Small intestine (tissue), 16 donors: ENCODE measurements at places on chromosomes 1 and 21. TPM values are rescaled to one million over a fixed set of nuclear protein-coding genes. Genes with fewer than 3 reads are reported as not detected.

The BARHL2 gene
- polyA plus RNA-seq = not detected

DNA sequence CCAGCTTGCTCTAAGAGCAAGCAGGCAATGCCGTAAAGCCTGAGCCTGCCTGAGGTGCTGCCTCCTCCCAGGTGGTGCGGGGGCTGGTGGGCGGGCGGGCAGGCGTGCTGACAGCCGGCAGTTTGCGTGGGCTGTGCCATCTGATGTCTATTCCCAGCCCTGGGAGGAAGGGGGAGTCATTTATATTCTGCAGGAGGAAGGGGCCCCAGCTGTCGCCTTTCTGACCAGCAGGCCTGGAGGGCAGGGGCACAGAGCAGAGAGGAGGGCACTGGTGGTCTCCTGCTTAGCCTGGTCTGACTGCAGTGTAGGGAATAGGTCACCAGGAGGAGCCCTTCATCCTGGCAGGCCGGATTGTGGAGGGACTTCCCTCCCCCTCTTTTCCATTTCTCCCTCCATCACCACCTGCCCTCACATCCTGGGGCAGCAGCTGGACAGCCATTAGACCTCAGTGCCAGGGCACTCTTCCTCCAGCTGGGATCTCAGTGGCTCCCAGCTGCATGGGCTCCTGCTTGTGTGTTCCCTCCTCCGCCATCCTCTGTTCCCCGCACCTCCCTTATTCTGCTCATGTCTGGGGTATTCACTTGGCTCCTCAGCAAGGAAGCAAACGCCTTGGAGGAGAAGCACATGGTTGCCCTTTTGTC is 4.4 kb downstream of the CYB561D1 start:
- peaks cover 26% of the 10 kb centered on the region for H3K4me1 ChIP-seq

The NT5C1A gene
- polyA plus RNA-seq = 0.16 TPM

DNA sequence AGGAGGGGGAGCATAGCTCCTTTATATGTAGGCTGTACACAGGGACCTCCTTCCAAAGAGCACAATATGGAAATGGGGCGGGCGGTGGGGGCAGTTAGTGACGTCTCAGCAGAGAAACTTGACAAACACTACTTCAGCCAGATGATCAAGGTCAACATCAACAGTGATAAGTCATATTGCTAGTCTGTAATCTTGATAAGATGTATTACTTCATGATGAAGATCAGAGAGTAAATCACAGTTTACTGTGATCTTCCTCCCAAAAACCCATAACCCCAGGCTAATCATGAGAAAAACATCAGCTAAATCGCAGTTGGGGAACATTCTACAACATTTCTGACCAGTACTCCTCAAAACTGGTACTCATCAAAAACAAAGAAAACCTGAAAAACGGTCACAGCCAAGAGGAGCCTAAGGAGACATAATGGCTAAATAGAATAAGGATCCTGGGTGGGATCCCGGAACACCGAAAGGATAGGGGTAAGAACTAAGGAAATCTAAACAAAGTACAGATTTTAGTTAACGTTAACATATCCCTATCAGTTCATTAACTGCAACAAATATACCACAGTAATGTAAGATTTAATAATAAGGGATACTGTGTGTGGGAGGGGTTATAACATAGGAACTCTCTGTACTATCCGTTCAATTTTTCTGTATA is 20.2 kb downstream of the LPAR3 start:
- H3K27me3 ChIP-seq = no peaks in the 10 kb centered on the region
- H3K4me3 ChIP-seq = no peak overlapping the region
- H3K27ac ChIP-seq = no peak overlapping the region
- H3K4me1 ChIP-seq = no peaks in the 10 kb centered on the region

The PDC gene
- not detected for polyA plus RNA-seq

The PPCS gene
- 85.0 TPM for polyA plus RNA-seq

DNA sequence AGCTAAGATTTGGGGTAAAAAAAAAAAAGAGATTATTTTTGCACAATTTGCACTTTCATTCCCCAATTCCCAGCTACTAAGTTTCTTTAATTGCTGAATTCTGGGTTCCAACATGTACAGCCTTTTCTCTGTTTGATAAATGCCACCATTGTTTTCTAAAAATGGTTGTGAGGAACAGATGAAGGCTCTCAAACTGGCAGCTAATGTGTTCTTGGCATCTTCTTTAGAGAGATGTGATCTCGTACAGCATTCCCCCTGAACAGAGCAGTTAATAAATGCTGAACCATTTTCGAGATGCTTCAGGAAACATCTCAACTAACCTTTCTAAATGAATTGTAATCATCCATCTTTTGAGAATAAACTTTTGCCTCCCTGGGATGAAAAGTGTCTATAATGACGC is 107.9 kb upstream of the DYNLT5 start:
- no peaks in the 10 kb centered on the region for H3K36me3 ChIP-seq
- no peak for DNase-seq
- no peak overlapping the region for H3K4me3 ChIP-seq
- no peaks in the 10 kb centered on the region for H3K4me1 ChIP-seq
- H3K27ac ChIP-seq = no peak overlapping the region

DNA sequence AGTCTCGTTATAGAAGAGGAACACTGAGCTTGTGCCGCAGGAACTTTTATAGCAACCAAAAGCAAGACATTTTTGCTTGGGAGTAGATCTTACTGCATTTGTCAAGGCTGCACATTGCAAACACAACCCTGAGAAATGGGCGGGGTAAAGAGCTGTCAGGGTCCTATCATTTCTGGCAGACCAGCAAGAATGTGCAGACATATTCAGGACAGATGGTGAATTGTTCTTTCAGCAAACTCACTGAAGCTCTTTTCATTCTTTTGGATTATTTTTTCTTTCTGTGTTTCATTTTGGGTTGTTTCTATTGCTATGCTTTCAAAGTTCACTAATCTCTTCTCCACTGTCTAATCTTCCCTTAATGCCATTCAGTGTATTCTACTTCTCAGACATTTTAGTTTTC is 5.1 kb upstream of the ACTN2 start:
- no peak overlapping the region for H3K27ac ChIP-seq
- H3K27me3 ChIP-seq = peaks cover 2% of the 10 kb centered on the region
- no peaks in the 10 kb centered on the region for H3K36me3 ChIP-seq
- H3K4me1 ChIP-seq = no peaks in the 10 kb centered on the region
- no peak overlapping the region for H3K4me3 ChIP-seq

- no peak overlapping the region for H3K27ac ChIP-seq
- no peaks in the 10 kb centered on the region for H3K4me1 ChIP-seq
- no peaks in the 10 kb centered on the region for H3K36me3 ChIP-seq
- H3K4me3 ChIP-seq = no peak overlapping the region
- H3K27me3 ChIP-seq = no peaks in the 10 kb centered on the region
Measured at GRCh38 chr1:104746994-104747393, 997.3 kb downstream of the AMY1C start.

GRCh38 chr1:15110867-15111230 is 42.7 kb upstream of the TMEM51 start:
- no peaks in the 10 kb centered on the region for H3K27me3 ChIP-seq
- H3K27ac ChIP-seq = no peak overlapping the region
- H3K36me3 ChIP-seq = peaks cover 9% of the 10 kb centered on the region
- DNase-seq = no peak

GRCh38 chr1:24905355-24905978 is 24.6 kb downstream of the RUNX3 start:
- no peak for DNase-seq
- H3K27me3 ChIP-seq = no peaks in the 10 kb centered on the region
- H3K36me3 ChIP-seq = no peaks in the 10 kb centered on the region
- no peak overlapping the region for H3K4me3 ChIP-seq
- H3K4me1 ChIP-seq = no peaks in the 10 kb centered on the region

- no peak for DNase-seq
- H3K36me3 ChIP-seq = peaks cover 18% of the 10 kb centered on the region
- H3K27ac ChIP-seq = peak overlapping the region; percentile 99
- H3K4me3 ChIP-seq = peak overlapping the region; percentile 61
- peaks cover 4% of the 10 kb centered on the region for H3K4me1 ChIP-seq
Measured at GRCh38 chr1:70205071-70205433, 327 bp downstream of the LRRC40 start.

The USP33 gene
- polyA plus RNA-seq = 25.3 TPM

GRCh38 chr1:46605232-46605631 is 1.2 kb upstream of the MKNK1 start:
- H3K27ac ChIP-seq = no peak overlapping the region
- no peak for DNase-seq
- no peaks in the 10 kb centered on the region for H3K27me3 ChIP-seq
- no peak overlapping the region for H3K4me3 ChIP-seq
